Keratinocyte (primary cell): ENCODE measurements at places on chromosomes 1 and 21. TPM values are rescaled to one million over a fixed set of nuclear protein-coding genes. Genes with fewer than 3 reads are reported as not detected.

DNA sequence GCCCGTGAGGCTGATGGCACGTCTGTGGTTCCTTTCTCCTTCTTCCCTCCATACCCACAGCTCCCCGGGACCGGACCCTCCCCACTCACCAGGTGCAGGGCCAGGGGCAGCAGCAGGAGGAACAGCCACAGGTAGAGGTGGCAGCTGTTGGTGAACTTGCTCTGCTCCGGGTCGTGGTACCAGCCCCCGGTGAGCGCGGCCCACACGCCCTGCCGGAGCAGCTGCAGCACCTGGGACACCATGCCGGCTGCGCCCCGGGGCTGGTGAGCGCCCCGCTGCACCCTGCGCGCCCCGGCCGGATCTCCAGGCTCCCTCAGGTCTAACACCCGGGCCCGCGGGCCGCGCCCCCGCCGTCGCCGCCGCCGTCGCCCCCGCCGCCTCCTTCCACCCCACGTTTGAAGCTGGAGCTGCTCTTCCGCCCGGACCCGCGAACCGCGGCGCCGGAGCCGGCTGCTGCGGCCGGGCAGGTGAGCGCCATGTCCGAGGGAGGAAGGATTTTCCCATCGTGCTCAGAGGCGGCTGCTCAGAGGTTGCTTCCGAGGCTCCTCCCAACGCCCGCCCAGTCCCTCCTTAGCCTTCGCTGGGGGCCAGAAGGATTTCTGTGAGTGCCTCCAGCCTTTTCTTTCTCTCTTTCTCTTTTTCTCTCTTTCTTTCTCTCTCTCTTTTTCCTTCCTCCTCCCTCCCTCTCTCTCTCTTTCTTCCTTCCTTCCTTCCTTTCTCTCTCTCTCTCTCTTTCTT is at the start of gene PCNX2:
Gene PCNX2, minus strand, starts transcription at position 489 of the 738 bp plus-strand sequence. Its CDS starts 247 bp downstream, at position 242.
- no peak for DNase-seq

- DNase-seq, result no peak
These were observed 2.8 kb downstream of the VPS72 start for GRCh38 chr1:151187205-151187604.

GRCh38 chr1:23616292-23616824 is 57.1 kb upstream of the ID3 start:
- no peak for DNase-seq

DNA sequence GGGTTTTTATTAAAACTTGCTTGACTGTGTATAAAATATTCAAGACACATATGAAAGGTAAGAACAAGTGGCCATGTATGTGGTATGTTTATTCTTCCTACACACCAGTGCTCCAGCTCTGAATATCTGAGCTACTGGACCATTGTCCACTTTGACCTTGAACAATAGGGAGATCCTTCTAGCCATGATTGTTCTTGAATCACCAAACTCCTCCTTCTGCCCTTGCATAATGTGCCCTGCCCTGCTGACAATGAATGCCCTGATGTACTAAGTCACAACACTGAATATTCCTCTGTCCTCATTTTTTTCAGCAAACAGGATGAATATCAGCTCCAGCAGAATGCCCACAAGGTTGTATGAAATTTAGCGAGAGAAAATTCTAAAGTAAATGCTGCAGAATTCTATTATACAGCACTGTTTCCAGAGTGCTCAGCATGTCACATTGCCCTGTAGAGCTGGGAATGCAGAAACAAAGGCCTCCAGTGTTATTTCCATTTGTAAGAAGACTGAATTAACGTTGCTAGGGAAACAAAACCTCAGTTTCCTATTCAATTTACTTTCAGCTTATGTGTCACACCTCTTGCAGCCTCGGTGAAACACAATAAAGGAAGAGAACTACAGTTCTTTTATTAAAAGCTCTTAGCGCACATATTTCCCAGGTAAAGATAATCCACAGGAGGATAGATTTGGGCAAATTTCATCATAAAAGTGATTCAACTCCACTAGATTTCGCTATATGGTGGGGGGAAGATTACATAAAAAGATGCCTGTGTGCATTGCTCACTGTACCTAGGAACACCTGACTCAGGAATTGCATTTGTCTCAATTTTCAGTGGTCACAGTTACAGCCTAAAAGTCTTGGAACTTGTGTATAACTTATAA is 187.4 kb upstream of the ATP1B1 start:
- DNase-seq, result no peak

Gene HMCN1
- polyA plus RNA-seq, result 1.4 to 3.3 TPM (median 1.8 TPM) in 3 replicates

GRCh38 chr1:1460540-1461130 is 10.9 kb upstream of the ATAD3B start:
- DNase-seq, result no peak

Gene LCE1D
- 0.33 TPM in 1 of 3 replicates, not detected in the others for polyA plus RNA-seq

Gene TMEM61
- polyA plus RNA-seq, result 0.49 to 1.1 TPM (median 1.0 TPM) in 3 replicates

Gene UBASH3A
- not detected in 3 replicates for polyA plus RNA-seq

Gene TMCC2
- polyA plus RNA-seq, result 0.60 to 1.8 TPM (median 0.83 TPM) in 3 replicates

- DNase-seq, result no peak
These were observed 329.4 kb upstream of the CHRM3 start for GRCh38 chr1:239056940-239057339.

DNA sequence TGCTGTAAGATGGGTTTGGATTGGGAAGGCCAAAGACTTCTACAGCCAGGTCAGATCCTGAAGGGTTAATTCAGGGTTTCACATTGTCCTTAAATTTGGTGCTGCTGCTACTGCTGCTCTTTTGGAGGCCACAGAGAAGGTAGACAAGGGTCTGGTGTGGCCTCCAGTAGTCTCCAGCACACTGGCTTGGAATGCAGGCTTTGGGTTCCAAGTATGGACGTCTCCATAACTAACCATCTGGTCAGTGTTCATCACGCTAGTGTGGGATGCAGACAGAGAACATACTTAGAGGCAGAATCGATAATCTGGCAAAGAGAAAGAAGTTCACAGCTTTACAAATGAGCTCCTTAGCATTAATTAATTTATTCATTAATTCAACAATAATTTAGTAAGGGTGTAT is 154.1 kb downstream of the ZBTB18 start:
- no peak for DNase-seq

Gene DENND2C
- polyA plus RNA-seq, result 5.9 to 11.3 TPM (median 9.5 TPM) in 3 replicates

DNA sequence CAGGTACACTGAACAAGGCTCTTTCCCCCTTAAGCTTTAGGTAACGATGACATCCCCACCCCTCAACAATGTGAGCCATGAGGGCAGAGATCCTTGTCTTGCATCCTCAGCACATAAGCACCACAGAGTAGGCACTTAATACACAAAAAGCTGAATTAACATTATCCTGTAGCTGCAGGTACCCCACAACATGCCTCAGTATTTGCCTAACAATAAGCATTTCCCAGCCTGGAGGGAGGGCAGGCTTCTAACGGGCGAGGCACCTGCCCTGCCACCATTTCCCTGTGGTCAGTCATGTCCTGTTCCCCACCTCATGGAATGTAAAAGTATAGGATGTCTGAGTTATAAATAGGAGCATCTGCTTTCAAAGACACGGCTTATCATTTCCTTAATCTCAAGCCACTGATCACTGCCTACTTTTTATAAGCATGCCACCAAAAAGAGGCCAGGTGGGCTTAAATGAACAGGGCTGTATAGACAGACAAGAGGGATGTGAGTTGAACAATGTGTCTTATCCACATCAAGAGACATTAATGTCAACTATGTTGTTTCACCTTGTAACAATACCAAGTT is 3.4 kb downstream of the CAPZB start:
- DNase-seq, result no peak

Gene RGSL1
- polyA plus RNA-seq, result not detected in 3 replicates

GRCh38 chr1:223301371-223301770 is 62.6 kb downstream of the SUSD4 start:
- no peak for DNase-seq
